Activated naive CD4-positive, alpha-beta T cell treated with anti-CD3 and anti-CD28 coated beads for 36 hours (primary cell): ENCODE measurements at places on chromosomes 13 and 19.

GRCh38 chr13:74761801-74762757 is 627.9 kb upstream of the KLF12 start:
- no peak for DNase-seq

DNA sequence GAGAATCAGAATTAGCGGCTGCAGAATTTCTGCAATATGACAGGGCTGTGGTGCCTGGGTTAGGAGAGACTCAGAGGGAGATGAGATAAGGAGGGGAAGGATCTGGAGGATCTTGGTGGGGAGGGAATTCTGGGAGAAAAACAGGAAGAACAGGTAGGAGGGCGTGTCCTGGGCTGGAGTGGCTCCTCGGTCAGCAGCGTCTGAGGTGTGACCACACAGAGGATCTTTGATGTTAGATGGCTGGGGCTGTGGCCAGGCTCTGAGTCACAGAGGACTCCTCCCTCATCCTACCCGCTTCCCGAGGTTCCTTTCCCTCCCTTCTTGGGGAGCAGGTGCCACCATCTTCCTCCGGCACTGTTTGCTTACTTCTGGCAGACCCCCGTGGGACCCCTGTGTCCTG is 6.4 kb upstream of the KLK6 start:
- no peak for DNase-seq

- DNase-seq, result no peak
Measured at GRCh38 chr13:36130552-36131221, 495 bp downstream of the DCLK1 start.

DNA sequence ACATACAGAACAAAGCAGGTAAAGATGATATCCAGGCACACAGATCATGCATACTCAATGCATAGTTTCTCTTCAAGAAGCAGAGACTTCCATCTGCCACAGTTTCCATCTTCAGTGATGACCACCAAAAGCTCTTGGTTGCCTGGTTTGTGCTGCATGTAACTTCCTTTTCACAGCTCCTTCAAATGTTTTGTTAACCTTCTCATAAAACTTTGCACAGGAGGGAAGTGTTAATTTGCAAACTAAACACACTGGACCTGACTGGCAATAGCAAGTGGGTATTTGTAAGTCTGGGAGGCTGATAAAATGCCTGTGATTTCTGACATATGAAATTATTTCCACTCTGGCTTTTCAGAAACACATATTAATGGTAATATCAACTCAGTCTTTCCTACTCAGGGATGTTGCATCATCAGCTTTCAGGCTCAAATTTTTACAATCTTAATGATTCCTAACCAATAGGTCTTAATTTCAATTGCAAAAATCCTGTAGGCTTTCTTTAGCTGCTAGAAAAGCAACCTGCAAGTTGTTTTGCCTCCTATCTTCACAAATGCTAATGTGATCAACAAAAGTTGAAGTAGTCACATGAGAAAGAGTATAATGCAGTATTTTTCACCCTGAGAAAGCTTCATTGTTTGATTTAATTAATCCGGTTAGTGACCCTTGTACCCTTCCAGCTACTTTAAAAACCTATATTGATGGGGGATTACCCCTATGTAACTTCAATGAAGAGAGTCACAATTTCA is 575.6 kb downstream of the DIAPH3 start:
- no peak for DNase-seq

DNA sequence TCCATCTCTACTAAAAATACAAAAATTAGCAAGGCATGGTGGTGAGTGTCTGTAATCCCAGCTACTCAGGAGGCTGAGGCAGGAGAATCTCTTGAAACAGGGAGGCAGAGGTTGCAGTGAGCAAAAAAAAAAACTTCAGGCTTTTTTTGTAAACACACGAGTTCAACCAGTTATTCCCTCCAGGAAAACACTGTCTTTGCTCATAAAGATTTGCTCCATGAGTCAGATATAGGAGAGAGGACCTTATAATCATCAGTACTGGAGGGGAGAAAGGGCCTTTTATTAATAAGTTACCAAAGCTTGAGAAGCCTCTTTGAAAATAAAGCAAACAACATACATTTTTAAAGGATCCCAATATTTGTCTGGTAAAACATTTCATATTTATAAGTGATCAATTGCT is 110.7 kb downstream of the EFNB2 start:
- DNase-seq, result no peak

DNA sequence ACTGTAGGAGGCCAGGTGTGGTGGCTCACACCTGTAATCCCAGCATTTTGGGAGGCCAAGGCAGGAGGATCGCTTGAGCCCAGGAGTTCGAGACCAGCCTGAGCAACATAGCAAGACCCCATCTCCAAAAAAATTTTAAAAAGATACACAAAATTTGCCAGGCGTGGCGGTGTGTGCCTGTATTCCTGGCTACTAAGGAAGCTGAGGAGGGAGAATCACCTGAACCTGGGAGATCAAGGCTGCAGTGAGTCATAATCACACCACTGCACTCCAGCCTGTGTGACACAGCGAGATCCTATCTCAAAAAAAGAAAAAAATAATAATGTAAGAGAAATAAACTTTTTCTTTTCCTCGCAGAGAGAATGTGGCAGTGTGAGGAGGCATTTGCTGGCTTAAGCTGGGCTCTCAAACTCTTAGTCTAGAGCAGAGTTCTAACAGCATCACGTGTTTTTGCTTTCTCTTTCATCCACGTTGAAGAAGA is 21.1 kb downstream of the FAM187B start:
- DNase-seq, result peak; percentile 31

DNA sequence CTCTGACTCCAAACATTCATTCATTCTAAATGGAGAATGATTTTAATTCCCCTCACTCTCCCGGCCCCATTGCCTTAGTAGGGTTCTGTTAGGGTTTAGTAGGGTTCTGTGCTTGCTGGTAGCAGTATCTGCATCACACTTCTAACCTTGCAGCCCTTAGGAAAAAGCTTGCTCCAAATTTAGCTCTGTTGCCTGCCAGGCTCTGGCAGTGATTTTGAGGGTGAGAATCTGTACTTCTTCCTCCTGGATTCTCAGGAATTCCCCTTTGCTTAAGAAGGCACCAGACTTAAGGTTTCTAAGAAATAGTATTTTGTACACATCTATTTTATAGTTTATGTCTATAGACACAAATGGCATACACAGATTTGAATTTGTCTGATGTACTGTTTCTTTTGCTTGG is 14.7 kb downstream of the B3GLCT start:
- no peak for DNase-seq

DNA sequence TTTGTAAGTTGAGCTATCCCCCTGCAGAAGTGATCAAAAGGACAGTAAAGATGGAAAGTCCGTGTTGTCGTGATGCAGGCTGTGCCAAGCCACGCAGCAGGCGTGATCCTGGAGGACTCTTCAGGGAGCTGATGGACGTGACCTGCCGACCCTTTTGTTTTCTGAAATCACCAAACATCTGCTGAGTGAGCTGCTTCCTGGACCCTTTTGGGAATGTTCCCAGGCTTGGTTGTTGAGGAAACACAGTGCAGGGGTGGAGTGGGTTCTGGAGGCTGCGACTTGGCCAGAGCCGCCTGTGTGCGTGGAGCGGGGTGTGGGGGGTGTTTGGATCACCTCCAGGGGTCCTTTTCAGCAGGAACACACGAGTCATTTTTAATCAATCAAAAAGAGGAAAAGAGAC is 15.4 kb upstream of the CPAMD8 start:
- DNase-seq, result no peak

DNA sequence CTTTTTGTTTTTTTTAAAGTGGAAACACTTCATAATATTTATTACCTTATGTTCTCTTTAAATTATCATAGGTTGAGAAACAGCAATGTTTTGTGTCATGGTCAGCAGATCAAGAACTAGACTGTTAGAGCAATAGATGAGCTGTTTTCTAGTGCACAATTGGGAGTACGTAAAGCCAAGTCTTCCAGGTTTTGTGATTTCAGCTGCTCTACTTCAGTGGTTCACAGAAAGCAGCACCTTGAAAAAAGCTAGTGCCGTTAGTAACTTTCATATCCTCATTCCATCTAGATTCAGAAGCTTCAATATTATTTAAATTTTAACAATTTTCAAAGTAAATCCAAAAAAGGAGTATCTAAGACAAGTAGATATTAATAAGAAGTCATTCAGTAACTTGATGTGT is 1.9 kb downstream of the GPR18 start:
- no peak for DNase-seq

DNA sequence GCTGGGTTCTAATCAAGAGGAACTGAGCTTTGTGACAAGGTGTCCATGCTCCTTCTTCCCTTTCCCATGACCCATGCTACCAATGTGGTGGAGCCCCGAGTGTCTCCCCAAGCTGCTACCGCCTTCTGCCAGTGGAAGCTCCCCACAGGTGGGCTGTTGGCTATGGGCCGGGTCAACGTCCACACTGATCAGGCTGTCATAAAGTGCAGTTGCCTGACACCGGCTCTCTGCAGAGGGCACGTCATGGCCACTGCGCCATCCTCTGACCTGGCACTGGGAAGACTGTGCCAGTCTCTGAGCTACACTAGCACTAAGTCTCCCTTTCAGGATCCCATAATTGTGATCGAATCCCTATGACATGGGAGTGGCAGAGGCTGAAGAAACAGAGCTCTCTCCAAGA is 192.3 kb downstream of the USP12 start:
- no peak for DNase-seq

DNA sequence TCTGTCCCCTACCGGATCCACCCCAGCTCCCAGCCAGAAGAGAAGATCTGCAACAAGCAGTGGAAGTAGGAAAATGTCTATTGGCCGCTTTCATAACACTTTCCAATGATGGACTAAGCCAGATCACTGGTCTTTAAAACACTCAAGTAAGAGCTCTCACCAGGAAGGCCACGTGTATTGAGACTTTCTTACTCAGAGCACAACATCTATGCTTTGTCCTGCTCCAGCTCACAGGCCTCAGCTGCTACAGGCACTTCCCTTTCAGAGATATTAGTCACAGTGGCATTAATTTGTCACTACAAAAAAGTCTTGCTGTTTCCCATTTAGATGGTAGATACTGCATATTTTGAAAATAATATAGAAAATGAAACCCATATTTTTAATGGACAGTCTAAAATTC is 164.2 kb downstream of the ABCC4 start:
- DNase-seq, result peak; percentile 11

DNA sequence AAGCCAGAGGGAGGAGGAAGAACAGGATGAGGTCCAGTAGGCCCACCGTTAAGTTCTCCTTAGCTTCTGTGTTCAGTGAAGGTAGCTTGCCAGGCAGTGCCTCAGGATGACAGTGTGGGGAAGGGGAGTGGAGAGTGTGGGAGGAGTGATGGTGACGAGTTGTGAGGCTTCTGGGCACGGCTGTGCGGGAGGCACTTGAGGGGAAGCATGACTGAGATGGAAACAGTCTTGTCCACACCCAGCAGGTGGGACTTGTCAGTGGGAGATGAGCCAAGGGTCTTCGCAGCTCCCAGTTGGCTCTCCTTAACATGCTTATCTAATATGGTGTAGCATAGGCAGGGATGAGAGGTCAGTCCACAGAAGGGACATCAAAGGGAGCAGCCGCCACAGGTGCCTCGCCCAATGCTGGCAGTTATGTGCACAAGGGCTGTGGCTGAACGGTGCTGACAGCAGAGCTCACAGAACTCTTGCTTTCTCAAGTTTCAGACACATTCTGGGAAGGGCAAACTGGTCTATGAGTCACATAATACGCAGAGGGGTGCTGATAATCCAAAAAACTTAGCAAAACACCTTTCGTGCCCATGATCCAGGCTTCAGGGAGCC is 47.5 kb downstream of the OXGR1 start:
- DNase-seq, result no peak

DNA sequence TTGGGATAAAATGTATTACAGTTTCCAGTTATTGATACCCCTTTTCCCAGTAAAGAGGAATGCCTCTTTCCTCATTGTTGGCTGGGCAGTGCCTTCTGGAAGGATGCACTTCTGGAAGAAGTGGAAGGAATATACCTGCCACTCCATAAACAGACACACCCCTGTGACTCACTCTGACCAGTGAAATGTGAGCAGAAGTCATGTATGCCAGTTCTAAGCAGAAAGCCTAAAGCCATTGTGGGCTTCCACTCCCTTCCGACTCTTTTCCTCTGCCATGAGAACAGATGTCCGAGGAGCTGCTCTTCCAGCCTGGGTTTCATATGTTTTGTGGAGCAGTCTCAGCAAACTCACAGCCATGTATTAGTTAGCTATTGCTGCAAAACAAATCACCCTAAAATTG is 166.1 kb upstream of the SERP2 start:
- no peak for DNase-seq

DNA sequence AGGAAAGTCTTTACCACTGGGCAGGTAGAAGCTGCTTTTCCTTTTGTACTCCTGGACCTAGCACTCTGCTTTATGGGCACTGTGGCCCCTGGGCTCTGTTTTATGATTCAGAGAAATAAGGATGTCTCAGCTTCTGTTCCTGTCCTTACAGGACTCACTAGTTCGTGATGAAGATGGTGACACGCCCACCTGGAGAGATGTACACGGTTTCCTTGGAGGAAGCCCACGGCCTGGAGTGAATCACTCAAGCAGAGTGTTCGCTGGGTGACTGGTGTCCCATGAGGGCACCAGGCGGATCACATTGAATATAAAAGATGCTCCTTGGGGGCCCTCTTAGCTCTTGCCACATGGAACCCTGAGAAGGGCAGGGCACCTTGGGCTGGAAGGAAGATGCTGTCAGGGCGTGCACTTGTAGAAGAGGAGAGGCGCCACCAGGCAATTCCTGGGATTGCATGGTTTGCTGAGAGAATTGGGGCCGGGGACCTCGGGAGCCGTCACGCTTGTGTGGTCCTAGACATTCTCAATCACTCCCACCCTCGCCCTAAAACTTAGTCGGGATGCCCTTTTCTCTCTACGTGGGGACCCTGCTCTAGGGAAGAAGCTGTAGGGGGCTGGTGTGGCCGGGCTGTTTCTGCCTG is 202.6 kb downstream of the TSHZ3 start:
- DNase-seq, result no peak

GRCh38 chr19:737591-738093 is 13.3 kb upstream of the MISP start:
- DNase-seq, result peak; percentile 62

DNA sequence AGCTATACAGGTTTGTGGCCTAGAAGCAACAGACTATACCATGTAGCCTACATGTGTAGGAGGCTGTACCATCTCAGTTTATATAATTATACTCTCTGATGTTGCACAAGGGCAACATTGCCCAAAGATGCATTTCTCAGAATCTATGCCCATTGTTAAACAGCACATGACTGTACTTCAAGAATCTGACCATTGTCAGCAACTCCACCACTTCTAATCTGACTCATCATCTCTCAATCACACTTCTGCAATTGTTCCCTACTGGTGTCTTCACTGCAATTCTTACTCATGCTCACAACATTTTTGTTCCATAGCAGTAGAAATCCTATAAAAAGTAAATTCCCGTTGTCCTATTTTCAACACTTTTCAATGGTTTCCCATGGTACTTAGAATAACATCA is 63.9 kb upstream of the ATXN8OS start:
- no peak for DNase-seq

DNA sequence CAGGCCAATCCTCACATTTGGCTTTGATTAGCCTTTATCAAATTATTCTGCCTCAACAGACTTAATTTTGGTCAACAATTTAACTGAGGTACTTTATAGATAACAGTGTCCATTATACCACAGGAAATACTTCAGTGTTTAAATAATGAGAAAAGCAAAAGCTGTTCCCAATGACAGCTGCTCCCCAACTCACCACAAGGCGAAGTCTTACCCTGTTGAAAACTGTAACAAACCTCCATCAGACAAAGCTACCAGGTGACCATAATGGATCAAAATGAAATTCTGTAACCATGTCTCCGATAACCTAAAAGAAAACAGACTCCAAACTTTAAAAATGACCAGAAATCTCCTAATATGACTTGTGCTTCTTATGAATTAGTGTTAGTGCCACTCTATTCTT is 50.3 kb downstream of the ZNF44 start:
- DNase-seq, result no peak
